ENCODE measurements at places on chromosomes 5 and 9.

GRCh38 chr5:132737982-132738681, 786 bp upstream of the KIF3A start:
- DNase-seq = no peak

DNA sequence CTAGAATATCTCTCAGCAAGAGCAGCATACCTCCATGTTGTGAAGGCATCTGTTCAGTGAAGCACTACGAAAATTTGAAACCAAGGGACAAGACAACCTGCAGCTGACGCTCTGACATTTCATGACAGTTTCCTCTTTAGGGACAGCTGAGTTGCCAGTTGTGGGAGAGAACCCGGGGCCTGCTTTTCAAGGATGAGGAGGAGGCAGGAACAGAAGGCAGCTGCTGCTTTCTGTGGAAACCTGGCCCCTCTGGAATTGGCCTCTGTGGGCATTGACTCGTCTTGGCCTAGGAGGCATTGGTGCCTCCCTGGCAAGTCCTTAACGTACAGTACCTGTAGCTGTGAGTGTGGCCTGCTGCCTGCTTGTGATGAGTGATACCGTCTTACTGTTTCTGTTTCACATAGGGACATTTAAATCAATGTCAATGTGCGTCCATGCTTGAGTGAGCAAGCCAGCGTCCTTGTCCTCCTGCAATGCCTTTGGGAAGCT, 21.6 kb downstream of the SLC46A2 start:
- DNase-seq = no peak

GRCh38 chr9:107211284-107211923, 71.7 kb upstream of the RAD23B start:
- DNase-seq = no peak

GRCh38 chr9:3879726-3880505, 354.1 kb upstream of the RFX3 start:
- DNase-seq = no peak

GRCh38 chr9:6184749-6185645, 30.6 kb upstream of the IL33 start:
- no peak for DNase-seq

GRCh38 chr5:109931049-109931780, 241.5 kb downstream of the MAN2A1 start:
- no peak for DNase-seq

- DNase-seq = no peak
Measured at GRCh38 chr9:1890816-1891215, 124.3 kb upstream of the SMARCA2 start.

DNA sequence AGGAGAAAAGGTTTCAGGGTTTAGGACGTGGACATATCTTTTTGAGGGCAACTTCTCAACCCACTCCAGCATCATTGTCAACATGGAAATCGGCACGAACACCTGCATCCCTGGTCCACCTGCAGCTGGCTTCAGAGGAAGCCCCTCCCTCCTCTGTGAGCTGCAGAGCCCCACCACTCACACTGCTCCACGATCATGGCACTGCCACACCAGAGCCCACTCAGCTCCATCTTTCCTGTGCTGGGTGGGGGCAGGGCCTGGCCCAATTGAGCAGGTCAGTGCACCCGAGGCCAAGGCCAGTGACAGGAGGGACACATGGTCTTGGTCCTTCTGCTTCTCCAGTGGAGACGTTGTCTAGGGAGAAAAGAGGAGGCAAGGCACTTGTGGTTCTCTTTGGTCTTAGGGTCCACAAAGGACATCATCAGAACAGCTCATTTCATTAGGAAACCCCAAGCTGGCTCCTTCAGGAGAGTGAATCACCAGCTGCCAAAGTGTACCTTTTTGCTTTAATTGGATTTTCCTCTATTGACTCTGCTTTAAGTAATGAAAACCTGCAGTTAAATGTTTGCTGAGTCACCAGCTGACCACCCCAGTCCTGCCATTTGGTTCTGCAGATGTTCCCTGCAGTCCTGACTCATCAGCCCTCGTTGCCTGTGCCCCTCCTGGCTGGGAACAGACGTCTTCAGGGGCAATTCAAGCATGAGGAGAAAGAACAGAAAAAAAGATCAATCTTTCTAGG, 56.2 kb downstream of the UBE2QL1 start:
- DNase-seq = no peak

- DNase-seq = no peak
Measured at GRCh38 chr9:133774799-133775198, 36.6 kb upstream of the SARDH start.

- no peak for DNase-seq
Measured at GRCh38 chr5:6705088-6705487, 8.1 kb upstream of the TENT4A start.

DNA sequence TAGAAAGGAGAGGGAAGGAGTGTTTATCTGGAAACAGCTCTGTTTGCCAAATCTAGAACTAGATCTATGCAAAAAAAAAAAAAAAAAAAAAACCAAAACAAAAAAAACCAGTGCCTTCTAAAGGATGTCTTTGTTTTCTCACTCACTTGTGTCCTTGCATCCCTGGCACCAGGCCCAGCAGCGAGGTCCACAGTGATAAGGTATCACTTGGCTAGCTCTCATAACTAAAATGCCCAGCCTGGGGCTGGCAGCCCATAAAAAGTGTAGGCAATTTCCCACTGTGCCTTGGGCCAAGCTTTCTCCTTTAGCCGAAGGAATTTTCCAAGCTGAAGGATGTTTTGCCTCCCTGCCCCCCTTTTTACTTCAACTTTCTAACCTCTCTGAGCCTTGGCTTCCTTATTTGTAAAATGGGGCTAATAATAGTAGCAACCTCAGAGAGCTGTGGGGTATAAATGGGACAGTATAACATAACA, 20.8 kb downstream of the RGS3 start:
- no peak for DNase-seq

DNA sequence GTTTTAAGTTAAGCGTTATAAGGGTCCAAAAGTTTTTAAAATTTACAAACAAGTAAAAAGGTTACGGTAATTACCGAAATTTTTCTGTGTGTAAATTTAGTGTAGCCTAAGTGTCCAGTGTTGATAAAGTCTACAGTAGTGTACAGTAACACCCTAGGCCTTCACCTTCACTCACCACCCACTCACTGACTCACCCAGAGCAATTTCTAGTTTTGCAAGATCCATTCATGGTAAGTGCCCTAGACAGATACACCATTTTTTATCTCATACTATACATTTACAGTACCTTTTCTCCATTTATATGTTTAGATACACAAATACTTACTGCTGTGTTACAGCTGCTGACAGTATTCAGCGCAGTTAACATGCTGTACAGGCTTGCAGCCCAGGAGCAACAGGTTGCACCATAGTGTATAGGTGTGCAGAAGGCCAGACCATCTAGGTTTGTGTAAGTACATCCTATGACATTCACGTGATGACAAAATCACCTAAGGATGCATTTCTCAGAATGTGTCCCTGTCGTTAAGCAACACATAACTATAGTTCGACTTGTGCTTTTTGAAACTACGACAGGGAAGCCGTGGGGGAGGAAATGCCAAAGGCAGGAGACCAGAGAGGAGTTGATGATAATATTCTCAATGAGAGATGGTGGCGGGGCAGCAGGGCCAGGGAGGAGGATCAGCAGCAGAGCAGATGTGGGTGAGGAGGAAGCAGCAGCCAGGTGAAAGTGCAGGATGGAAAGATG, 48.6 kb downstream of the PSMB7 start:
- no peak for DNase-seq

DNA sequence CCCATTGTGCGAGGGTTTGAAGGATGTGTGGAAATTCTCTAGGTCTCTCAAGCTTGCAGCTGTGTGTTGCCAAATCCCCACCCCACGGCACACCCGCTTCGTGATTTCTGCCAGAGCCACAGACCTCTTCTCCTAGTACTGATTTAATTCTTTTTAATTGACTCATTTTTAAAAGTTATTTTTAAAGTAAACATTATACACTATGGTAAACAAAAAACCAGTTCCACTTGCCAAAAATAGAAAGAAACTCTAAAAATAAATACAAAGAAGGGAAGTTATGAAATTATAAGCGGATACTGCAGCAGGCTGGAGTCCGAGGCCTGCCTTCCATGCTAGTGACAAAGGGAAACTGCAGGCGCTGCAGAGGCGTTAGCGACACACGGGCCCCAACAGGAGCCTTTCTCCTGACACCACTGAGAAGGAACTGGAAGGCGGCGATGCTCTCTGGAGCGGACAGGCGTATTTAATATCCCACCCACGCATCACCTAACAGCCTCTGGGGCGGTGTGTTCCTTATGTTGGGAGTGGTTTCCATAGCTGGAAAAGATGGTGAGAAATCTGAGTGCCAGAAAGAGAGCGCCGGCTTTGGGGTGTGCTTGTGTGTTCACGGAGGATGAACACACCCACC, 122.5 kb downstream of the COL23A1 start:
- no peak for DNase-seq

- DNase-seq = no peak
Measured at GRCh38 chr5:141695627-141696215, 13.7 kb upstream of the ARAP3 start.

GRCh38 chr9:115914291-115914690, 239.3 kb upstream of the PAPPA start:
- DNase-seq = no peak

DNA sequence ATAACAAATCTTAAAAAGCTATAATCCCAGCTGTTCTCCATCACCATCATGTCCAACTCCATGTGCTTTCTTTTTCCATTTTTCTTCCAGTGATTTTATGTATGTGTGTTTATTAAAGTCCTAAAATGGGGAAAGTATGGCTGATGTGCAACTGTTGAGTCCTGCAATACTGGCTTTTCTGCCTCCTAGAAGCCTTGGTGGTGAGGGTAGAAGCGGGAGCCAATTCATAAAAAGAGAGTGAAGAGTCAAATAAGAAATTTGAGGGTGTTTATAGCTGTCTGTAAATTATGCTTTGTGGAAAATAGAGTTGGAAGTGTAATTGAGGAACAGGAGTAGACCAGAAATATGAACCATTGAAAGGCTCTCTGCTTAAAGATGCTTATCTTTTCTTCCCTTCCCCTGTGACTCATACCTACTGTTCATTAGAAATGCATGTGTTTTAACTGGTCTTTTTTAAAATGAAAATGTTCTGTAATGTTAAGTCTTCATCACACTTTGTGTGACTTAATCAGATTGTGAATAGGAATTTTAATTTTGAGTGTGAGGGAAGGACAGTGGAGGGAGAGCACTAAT, 80.1 kb downstream of the ZCCHC7 start:
- no peak for DNase-seq

DNA sequence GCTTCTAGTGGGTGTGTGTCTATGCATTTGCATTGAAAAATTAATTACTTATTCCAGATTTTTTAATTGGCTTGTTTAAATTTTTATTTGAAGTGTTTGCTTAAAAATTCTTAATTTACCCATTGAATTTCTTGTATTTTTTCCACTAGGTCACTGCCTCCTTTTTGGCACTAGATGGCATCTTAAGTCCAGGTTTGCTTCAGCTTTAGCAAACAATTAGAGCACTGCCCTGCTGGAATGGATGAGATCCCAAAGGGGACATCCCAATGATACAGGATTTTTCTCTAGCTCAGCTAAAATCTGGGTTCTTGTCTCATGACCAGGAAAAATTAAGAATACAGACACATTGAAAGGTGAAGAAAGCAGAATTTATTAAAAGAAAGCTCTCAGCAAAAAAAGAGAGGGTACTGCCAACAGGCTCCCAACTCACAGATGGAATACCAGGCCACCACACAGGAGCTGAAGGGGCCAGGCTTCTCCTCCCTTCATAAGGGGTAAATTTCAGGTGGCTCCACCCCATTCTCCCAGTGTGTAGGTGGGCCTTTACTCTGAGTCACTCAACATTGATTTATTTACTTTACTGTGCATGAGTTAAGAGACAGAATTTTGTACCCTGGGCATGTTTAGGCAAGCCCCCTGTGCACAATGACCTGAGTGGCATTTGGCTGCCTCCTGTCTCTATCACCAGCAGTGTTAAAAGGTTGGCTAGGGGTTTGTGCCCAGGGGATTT, 532.4 kb downstream of the ANXA1 start:
- no peak for DNase-seq

DNA sequence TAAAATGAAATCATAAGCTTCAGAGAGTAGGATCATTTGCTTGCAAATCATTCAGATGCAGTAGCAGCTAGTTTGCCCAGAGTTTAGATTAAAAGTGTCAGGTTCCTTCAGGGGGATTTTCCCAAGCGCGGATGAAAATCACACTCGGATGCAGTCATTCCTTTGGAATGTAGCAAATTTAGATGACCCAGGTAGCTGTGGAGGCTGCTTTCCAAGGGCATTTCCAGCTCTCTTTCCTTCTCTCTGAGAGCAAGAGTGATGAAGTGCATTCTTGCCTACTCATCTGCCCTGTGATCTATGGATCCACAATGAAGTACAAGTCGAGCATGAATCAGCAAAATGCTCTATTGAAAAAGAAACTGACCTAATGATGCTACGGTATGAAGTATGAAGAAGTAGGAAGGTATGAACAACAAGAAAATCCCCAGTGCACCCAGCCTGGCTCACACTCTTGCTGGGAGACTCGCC, 200.2 kb downstream of the PLK2 start:
- DNase-seq = no peak

- no peak for DNase-seq
Measured at GRCh38 chr5:143349177-143349576, 54.3 kb downstream of the NR3C1 start.

GRCh38 chr9:109328978-109329637, 8.2 kb upstream of the EPB41L4B start:
- DNase-seq = no peak

GRCh38 chr9:91583966-91584365, 160.3 kb upstream of the NFIL3 start:
- no peak for DNase-seq

GRCh38 chr9:110579034-110579861, at the start of gene SVEP1:
SVEP1 (minus strand) TSS chr9:110579741; CDS start chr9:110579543, 198 bp downstream.
- no peak for DNase-seq

DNA sequence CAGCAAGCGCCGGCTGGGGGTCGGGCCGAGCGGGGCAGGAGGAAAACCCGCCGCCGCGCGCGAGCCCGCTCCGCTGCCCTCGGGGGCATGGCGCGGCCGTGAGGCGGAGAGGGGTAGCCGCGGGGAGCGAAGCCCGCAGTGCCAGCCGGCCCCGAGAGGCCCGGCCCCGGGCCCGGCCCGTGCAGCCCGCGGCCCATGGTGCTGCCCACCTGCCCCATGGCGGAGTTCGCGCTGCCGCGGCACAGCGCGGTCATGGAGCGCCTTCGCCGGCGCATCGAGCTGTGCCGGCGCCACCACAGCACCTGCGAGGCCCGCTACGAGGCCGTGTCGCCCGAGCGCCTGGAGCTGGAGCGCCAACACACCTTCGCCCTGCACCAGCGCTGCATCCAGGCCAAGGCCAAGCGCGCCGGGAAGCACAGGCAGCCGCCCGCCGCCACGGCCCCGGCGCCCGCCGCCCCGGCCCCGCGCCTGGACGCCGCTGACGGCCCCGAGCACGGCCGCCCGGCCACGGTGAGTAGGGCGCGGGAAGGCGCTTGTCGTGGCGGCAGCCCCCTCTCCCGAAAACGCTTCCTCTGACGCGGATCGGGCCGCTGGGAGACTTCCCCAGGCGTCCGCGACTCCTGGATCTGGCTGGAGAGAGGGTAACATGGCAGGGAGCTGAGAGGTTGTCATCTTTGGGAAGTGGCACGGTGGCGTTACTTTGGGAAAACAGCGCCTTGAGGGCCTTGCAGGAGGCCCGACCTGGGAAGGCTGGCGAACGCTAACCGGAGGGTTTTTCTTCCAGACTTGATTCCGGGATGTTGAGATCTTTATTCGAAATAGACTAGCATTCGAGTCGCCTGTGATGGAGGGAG, 523 bp downstream of the MAML1 start:
- peak; percentile 4 for DNase-seq

- no peak for DNase-seq
Measured at GRCh38 chr5:52148679-52149078, 639.0 kb upstream of the ITGA1 start.

GRCh38 chr5:159441441-159441840, 111.2 kb upstream of the IL12B start:
- no peak for DNase-seq

GRCh38 chr9:11192993-11193392, 580.2 kb upstream of the PTPRD start:
- DNase-seq = no peak

GRCh38 chr5:139094154-139095131, 103.7 kb downstream of the SIL1 start:
- DNase-seq = no peak

All from activated CD4-positive, alpha-beta T cell treated with anti-CD3 and anti-CD28 coated beads for 24 hours (primary cell).